Effector memory CD8-positive, alpha-beta T cell (primary cell): ENCODE measurements at places on chromosomes 6 and 20.

- DNase-seq = no peak
These were observed 720.9 kb downstream of the GRIK2 start for GRCh38 chr6:102114402-102114801.

- no peak for DNase-seq
These were observed 436.2 kb upstream of the SOX4 start for GRCh38 chr6:21157186-21157929.

GRCh38 chr6:167268683-167269280, 22.3 kb upstream of the UNC93A start:
- DNase-seq = no peak

DNA sequence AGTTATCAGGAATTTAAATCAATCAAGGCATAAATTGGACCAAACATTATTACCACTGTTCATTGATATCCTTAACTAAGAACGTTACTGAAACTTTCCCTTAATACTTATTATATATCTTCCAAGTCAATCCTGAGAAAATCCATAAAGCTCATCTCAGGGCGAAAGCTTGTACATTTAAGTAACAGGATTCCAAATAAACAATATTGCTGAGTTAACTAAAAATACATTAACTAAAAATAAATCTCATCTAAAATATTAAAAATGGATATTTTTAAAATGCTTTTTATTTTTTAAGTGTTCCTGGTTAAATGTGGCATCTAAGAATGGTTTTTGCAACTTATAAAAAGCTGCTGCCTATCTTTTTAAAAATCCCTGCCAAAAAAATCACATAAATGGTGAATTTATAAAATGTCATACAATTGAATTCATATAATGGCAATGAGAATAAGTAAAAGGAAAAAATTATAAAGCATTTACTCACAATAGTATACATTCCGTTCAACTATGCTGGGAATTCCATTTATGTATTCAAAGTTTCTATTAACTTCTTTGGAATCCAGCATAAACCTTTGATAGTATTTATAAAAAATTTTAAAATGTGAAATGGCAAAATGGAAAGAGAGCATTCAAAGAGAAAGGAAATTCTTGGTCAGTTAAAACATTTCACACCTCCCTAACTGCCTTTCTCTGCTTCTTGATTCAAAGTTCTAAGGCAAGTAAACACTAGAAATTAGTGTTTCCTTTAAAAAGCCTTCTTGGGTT, 20.8 kb upstream of the GMDS start:
- DNase-seq = no peak

GRCh38 chr20:14310977-14311627, 26.3 kb downstream of the FLRT3 start:
- DNase-seq = no peak

DNA sequence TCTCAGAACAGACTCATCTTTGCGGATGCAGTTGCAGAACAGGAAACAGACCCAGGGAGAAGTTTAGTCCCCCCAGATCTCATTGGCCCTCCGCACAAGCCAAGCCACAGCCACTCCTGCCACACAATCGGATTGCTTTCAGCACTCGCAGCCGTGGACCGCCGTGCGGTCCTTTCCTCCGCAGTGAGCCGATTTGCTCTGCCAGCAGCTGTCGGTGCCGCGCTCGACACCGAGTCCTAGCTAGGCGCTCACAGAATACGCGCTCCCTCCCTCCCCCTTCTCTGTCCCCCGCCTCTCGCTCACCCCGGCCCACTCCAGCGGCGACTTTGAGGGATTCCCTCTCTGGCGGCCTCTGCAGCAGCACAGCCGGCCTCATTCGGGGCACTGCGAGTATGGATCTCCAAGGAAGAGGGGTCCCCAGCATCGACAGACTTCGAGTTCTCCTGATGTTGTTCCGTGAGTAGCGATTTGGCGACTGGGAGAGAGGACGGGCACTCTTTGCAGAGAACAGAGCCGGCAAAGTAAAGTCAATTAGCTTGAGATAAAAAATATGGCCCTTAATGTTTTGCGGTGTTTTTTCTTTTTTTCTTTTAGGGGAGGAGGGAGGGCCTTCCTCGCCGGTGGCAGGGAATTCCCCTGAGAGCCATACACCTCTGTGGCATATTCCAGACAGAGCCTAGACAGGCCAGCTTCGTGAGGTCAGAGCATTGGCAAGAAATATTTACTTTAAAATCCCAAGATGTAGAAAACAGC, at the start of gene LAMP5:
TSS of gene LAMP5 (plus strand) at position 130 of the 753 bp plus-strand sequence. CDS start at position 393, 263 bp downstream.
- DNase-seq = no peak

GRCh38 chr6:88655586-88655985, 307.8 kb downstream of the RNGTT start:
- no peak for DNase-seq

DNA sequence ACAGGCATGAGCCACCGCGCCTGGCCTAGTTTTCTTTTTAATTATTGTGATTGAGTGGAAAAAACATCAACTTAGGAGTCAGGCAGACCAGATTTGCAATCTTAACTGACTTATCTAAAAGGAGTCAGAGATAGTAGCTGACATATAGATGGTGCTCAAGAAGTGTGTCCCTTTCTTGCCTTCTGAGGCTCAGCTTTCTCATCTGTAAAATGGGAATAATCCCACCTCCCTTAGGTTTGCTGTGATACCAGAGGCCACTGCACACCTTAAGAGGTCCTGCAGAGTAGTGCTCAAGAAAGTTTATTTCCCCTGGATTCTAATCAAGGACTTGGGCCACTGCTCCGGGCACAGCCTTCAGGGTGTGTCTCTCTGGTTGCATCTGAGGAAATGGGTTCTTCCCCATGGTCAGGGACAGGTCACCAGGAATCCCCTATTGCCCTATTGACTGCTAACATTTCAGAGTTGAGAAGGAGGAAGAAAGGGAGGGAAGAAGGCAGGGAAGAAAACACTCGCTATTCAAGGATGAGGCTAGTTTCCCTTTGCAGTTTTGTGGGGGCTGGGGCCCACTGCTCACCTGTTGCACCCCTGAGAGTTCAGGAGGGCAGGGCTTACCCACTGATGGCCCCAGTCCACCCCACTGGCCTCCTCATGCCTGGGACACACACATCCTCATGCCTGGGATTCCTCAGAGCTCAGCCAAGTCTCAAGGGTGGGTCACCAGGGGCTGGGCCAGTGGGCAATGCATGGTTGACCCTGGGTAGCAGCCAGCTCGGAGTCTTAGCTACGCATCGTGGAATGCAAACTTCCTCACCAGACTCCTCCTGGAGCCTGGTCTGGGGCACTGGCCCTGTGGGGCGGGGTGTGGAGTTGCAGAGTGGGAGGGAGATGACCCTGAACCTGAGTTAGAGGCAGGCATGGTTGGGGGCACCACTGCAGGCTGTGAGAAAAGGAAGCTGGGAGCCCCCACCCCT, 21.2 kb downstream of the C6orf132 start:
- no peak for DNase-seq

GRCh38 chr6:83071707-83072106, 4.2 kb downstream of the DOP1A start:
- DNase-seq = no peak

- no peak for DNase-seq
These were observed 89.8 kb upstream of the PAX1 start for GRCh38 chr20:21615617-21616080.

GRCh38 chr6:80930376-80930775, 822.1 kb downstream of the TENT5A start:
- no peak for DNase-seq

- DNase-seq = no peak
These were observed 352.4 kb downstream of the CD109 start for GRCh38 chr6:74048387-74048786.

DNA sequence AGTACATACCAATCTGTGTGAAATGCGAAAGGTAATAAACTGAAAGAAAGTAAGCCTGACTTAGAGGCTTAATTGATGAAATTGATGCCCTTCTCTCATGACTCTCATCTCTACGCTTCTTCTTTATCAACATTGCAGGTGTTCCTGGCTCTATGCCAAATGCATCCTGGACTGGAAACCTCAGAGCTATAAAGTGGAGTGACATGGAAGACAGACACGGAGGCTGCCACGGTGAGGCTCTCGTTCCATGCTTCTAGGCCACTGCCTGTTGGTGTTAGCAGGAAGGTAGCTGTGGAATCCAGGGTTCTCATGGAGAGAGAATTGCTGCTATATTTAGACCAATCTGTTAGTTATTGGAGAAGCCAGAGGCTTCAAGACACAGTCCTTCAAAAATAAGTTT, 73.2 kb downstream of the C6orf52 start:
- no peak for DNase-seq
